Posterior vena cava (tissue), 2 donors: ENCODE measurements at places on chromosomes 7 and 10.

DNA sequence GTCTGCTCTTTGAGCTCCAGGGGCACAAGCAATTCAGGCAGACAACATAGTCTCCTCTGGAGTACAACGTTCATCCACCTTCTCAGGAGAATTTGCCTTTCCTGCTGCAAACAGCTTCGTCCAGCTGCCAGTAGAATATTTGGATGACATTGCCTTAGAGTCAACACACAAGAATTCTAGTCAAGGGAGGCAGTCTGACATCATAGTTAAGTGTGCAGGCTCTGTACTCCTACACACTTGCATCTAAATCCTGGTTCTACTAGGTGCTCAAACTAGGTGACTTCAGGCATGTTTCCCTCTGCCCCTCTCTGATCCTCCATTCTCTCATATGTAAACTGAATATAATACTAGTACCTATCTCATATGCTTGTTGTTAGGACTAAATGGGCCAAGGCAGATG lies 314.8 kb downstream of the HPSE2 start:
- no peak for DNase-seq

- DNase-seq, result no peak
These were observed 5.3 kb upstream of the LRRC61 start for GRCh38 chr7:150317748-150318444.

DNA sequence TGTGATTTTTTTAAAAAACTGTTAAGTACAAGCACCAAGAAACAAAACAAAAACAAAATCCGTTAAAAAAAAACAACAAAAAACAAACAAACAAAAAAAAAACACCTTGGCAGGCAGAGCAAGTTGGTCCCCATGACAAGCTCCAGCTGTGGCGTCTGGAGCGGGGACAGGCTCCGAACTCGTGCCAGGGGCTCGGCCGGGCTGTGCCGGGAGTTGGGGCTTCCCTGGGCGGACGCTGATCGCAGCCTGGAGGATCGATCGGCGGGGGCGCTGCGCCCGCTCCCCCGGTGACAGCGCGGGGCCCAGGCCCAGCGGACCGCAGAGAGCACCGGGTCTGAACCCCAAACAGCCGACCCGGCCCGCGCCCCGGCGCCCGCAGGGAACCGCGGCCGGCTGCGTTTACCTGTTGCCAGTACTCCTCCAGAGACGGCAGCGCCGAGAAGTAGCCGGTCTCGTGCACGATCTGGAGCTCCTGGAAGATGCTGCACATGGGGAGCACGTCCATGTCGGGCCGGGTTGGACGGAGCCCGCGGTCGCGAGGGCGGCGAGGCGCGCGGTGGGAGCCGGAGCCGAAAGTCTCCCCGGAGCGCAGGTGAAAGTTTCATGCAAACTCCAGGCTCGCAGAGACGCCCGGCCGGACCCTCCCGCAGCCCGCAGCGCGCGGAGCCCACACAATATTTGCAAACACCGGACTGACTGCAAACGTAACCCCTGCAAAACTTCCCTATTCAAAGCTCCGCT lies at the start of gene KLF6:
KLF6 (minus strand) TSS at position 700 of the 741 bp plus-strand sequence; CDS start at position 505, 195 bp downstream.
- DNase-seq, result peak; percentile 89

DNA sequence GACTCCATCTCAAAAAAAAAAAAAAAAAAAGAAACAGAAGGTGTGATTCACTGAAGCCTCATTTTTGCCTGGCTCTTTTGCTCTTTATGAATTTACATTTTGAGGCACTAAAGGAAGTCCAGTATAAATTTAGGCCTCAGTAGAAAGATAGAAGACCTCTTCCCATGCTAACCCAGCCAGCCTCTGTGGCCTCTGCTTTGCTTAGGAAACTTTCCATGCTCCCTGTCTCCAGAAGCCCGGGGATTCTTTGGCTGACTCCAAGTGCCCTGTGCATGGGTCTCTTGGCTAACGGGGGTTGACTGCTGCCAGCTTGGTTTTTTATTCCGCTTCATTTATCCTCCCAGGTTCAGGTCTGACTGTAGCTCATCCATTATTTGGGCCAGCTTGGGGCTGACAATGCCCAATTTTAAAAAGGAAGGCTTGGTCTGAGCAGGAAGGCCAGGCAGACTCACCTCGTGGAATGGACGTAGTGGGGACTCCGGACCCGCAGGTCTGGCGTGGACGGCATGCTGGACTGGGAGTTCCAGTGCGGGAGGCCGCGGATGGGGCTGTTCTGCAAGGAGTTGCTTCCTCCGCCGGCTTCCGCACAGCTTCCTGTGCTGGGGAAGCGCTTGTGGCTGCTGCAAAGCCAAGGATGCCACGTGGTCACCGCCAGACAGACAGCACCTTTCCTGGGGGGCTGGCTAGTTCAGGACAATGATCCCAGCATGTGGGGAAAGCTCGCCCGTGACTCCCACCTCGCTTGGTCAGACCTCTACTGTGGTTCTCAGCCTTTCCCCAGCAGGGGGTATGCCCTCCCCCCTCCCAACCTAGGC lies 72.3 kb downstream of the PRPF18 start:
- DNase-seq, result no peak

GRCh38 chr7:32070406-32071360 lies at the start of gene PDE1C:
PDE1C (minus strand) TSS chr7:32070407.
- DNase-seq, result peak; percentile 81
